ENCODE measurements at places on chromosomes 7 and 10. TPM values are rescaled to one million over a fixed set of nuclear protein-coding genes. Genes with fewer than 3 reads are reported as not detected.

The TEX47 gene
- not detected for total RNA-seq

The MORN4 gene
- 3.7 TPM for total RNA-seq

The LRGUK gene
- 0.20 TPM for total RNA-seq

The APBB1IP gene
- total RNA-seq, result 12.9 TPM

The SERPINE1 gene
- 464 TPM for total RNA-seq

The PTPN20 gene
- 0.98 TPM for total RNA-seq

The SFTPA1 gene
- not detected for total RNA-seq

The CRHR2 gene
- total RNA-seq, result not detected

The CUBN gene
- total RNA-seq, result 2.9 TPM

The CPED1 gene
- 47.9 TPM for total RNA-seq

The C10orf62 gene
- not detected for total RNA-seq

The ANKRD26 gene
- total RNA-seq, result 12.7 TPM

The SNCG gene
- 9.2 TPM for total RNA-seq

The UPF2 gene
- 11.4 TPM for total RNA-seq

The TRIL gene
- 0.73 TPM for total RNA-seq

The ATP5F1C gene
- 251 TPM for total RNA-seq

The FAM25A gene
- not detected for total RNA-seq

The NUDCD3 gene
- 59.2 TPM for total RNA-seq

The SLIT1 gene
- 0.37 TPM for total RNA-seq

The GPR15LG gene
- not detected for total RNA-seq

The CLEC2L gene
- not detected for total RNA-seq

The TAS2R5 gene
- 0.59 TPM for total RNA-seq

The RPEL1 gene
- 0.37 TPM for total RNA-seq
